Activated CD4-positive, alpha-beta T cell treated with anti-CD3 and anti-CD28 coated beads, Interleukin-2, amount 50 U/mL, for 24 hours (primary cell): ENCODE measurements at places on chromosomes 2 and 18.

DNA sequence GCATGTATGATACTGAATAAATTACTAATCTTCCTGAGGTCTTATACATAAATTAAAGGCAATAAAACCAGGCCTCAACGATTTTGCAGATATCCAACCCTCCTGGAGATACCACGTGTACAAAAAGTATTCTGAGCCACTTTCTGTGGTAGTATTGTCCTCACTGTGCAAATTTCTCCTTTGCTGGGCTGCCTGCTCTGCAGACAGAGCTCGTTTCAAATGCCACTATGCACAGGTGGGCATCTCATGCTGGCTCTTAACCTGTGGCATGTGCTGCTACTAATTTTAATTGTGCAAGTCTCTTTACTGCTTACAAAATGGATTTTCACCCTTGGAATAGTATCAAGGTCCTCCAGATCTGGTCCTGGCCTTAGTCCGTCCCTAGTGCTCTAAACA is 66.4 kb upstream of the SLC16A14 start:
- no peak for DNase-seq

- no peak for DNase-seq
These were observed 210.3 kb downstream of the CDH20 start for GRCh38 chr18:61543518-61543917.

DNA sequence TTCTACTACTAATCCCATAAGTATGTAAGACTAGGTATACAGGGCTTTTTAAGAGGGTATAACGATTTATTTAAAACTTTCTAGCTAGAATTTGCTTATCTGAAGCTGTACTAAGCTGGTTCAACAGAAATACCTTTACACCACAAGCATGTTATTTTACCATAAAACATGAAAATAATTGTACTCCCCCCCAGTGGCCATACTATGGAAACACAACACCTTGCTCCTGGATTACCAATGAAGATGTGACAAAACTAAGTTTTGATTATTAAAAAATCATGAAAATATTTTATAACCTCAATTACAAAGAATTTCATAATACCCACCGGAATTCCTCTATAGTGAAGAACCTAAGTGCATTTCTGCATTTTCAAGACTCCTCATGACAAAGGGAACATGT is 27.3 kb downstream of the LPIN2 start:
- DNase-seq: peak; percentile 37

DNA sequence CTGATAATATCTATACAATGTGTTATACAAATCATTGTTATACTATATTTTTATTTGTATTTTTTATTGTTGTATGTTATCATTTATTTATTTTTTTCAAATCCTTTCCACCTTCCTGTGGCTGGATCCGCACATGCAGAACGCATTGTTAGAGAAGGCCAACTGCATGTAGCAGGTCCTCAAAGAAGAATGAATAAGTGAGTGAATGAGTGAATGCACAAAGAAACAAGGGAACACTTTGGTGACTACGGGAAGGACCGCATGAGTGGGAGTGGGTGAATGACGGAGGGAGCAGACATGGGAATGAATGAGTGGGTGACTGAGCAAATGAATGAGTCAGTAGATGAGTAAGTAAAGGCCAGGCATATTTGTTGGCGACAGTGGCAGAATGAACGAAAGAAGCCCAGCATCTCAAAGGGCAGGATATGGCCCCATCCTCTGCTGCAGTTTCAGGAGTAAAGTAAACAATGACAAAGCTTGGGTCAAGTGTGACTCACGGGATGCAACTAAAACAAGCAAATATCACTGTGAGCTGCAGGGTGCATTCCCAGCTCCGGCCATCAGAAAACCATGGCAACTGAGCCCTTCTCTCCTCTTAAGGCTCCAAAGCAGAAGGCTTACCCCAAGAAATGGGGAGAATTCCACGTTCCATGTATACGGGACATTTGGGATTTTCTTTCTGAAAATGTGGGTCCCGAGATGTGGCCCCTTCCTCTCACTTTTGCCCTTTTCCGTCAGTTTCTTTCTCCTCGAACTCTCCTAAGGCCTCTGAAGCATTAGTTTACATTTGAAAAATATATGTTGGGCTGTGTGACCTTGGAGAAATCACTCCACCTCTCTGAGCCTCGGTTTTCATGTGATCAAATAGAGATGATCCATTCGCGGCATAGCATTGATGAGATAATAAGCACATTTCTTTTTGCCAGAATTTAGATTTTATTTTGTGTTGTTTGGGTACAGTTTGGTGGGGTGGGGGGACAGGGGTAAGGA is 24.5 kb downstream of the KCNF1 start:
- DNase-seq: no peak

- DNase-seq: no peak
These were observed 9.1 kb upstream of the MALT1 start for GRCh38 chr18:58662118-58662517.

- no peak for DNase-seq
These were observed 697 bp downstream of the LGALSL start for GRCh38 chr2:64454386-64455332.

DNA sequence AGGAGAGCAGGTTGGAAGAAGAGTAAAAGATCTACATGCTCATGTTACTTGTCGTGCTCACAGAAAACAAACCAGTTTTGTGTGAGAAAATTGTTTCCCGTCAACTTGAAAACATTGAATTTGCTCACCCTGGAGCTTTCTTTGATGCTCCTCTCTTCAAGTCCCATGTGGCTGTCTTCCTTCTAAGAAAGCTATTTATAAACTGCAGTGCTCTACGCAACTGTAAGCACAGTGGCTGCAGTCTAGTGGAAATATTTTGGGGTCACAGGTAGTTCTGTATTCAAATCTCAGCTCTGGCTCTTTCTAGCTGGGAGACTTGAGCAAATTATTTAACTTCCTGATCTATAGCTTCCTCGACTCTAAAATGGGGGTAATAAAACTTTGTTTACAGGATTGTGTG is 211.8 kb downstream of the PLCL1 start:
- no peak for DNase-seq

DNA sequence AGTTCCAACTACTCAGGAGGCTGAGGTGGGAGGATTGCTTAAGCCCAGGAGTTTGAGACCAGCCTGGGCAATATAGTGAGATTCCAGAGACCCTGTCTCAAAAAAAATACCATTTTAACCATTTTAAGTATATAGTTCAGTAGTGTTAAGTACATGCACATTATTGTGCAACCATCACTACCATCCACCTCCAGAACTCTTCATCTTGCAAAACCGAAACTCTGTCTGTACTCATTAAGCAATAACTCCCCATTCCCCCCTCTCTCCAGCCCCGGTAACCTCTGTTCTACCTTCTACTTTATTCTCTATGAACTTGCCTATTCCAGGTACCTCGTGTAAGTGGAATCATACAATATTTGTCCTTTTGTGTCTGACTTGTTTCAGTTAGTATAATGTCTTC is 86.4 kb downstream of the GFPT1 start:
- no peak for DNase-seq

DNA sequence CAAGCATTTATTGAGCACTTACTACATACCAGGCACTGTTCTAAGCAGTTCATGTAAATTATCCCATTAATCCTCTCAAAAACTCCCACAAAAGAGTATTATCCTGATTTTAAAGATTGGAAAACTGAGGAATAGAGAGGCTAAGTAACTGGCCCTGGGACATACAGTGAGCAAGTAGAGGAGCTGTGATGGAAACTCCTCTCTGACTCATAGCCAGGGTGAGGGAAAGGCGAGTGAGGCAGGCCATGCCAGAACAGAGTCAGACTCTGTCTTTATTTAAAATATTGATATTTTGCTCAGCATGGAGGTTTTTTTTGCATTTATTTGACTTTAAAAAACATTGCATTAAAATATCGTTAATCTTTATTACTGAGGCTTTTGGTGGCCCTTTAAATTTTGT is 208.0 kb downstream of the LOXHD1 start:
- no peak for DNase-seq

DNA sequence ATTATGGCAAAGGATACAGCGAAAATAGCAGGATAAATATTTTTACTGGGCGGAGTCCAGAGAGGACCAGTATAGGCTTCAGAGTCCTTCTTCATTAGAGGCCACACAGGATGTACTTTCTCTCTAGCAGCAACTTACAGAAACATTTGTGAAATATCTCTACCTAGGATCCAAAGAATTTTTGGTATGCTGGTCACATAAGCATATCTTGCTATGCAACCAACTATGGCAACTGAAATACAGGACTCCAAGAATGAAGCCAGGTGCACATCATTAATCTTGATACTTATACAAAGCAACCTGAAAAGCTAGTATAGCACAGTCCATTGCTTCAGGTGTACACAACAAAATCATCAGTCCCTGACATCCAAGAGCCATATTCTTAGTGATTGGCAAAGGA is 59.1 kb upstream of the NABP1 start:
- DNase-seq: no peak

DNA sequence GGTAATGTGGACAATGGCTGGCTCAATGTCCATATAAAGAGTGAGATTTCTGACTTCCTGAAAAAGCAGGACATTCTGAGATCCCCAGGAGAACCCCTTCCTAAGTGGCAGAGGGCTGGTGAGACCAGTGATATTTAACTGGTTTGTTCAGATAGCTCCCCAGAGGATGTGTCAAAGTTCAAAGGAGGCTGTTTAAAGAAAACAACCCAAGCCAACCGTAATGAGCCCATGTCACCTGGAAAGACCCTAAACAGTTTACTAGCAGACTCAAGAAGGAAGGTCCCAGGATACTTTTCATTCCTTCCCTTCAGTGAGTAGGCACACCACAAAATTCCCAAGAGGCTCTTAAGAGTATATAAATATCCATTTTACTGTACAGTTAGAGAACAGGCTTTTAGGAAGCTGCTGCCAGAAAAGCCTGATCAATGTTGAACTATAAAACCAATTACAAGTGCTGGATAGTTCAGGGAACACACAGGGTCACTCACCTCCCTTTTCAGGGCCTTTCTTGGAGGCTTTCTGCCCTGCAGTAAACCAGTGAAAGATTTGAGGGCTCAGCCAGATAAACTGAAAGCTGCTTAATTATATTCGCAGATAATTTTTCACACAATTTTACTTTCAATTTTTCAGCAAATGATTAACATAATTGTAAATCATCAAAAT is 293.5 kb downstream of the ASXL3 start:
- no peak for DNase-seq

- no peak for DNase-seq
These were observed 86.9 kb downstream of the RDH14 start for GRCh38 chr2:18473241-18474181.

- DNase-seq: no peak
These were observed 657 bp downstream of the ATP8B1 start for GRCh38 chr18:57802213-57803102.

- DNase-seq: no peak
These were observed 24.6 kb downstream of the KIF3C start for GRCh38 chr2:25957743-25958142.

DNA sequence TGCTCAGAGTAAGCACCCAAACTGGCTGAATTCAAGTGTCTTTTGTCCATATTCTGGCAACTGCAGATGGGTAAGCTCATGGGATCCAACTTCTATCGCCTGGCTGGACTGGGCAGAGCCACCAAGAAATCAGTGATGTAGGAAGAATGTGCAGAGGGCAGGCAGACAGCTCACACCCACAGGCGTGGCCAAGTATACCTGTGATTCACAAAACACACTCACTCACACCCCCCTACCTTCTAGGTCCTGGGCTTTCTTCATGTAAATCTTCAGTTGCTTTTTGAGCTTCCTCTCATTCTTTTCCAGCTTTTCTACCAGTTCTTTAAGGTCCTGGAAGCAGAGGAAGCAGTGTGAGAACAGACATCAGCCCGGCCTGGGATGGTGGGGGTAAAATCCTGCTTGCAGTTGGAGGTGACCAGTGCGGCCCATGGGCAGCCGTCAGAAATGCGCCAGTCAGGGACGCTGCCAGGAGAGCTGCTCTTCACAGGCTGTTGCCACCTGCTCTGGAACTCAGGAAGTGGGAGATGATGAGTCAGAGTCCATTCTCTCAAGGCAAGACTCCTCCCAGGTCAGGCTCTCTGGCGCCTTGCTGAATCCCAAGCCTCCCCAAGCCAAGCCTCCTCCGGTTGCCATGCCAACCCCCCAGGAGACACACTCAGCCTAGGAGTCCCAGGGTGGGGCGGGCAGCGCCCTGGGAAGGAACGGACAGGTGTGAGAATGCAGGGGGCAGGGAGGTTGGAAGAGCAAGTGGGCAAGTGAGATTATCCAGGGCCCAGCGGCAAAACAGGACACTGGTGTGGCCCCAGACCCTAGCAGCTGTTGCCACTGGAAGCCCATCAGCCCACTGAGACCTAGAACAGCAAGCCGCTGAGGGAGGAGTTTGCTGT is 36.2 kb upstream of the ACAA2 start:
- no peak for DNase-seq

GRCh38 chr2:25032094-25032493 is 9.8 kb upstream of the EFR3B start:
- no peak for DNase-seq

DNA sequence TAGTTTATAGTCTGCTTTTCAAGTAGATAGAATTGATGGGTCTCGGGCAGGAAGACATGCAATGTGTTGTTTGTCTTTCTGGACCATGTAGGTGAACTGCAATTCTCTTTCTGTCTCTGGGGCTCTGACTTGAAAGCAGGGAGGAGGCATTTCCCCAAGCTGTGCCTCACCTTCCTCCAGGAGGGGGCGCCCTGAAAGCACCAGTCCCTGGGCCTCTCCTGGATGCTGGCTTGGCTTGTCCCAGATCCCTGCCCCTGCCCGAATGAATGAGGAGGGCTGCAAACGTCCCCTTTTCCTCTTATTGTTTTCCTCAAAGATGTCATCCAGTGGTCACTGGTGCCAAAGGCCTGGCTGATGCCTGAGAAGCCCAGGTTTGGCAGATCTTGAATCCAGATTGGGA is 270.6 kb downstream of the CELF4 start:
- DNase-seq: no peak

DNA sequence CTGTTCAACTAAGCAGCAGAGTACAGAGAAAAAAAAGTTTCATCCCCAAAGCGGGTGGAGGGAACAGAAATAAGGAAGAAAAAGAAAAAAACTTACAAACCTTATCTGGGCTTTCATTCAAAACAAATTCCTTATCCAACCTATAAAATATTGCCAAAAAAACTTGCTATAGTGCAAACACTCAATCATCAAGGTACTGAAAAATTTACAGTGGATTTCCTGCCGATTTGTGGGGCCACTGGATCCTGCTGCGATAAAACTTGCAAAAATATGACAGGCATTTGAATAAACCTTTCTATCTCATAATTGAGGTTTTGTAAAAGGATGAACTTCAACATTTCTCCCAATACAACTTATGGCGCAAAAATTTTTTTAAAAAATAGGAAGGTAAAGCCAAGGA is 77.0 kb downstream of the ZNF521 start:
- DNase-seq: no peak

DNA sequence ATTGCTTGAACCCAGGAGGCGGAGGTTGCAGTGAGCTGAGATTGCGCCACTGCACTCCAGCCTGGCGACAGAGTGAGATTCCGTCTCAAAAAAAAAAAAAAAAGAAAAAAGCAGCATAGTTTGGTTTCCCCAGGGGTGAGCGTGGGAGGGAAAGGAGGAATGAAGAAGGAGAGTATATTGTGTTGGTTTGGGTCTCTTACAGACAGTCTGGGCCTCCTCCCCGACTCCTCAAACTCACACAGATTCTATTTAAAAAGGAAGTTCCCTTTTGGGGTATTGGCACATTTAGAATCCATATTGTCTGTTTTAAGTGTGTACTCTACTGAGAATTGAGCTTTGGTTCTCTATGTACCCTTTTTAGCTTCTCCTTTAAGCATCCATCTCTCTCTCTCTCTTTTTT is 27.4 kb upstream of the SLC20A1 start:
- no peak for DNase-seq

GRCh38 chr18:40109252-40110049 is 1845.6 kb upstream of the PIK3C3 start:
- DNase-seq: no peak
